T-helper 2 cell (primary cell): ENCODE measurements at places on chromosomes 11 and 22.
A peak's percentile ranks its signal among the peaks of the same experiment; 100 is the strongest.

DNA sequence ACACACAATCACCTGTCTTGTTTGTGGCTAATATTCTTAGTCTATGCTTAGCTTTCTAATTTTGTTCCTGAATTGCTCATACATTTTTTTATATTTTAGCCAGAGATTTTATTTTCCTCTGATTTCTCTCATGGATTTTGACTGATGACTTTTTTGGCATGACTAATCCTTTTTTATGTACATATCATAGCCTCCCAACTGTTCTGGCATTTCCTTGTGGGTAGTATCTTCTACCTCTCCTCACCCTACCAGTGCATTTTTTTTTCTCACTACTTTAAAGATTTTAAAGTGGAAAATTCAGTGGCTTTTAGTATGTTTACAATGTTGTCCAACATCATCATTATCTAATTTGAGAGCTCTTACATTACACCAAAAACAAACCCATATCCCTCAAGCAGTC lies 84.4 kb upstream of the TENM4 start:
- DNase-seq: no peak

- no peak for DNase-seq
Measured at GRCh38 chr11:82903843-82904586, 2.5 kb downstream of the DDIAS start.

DNA sequence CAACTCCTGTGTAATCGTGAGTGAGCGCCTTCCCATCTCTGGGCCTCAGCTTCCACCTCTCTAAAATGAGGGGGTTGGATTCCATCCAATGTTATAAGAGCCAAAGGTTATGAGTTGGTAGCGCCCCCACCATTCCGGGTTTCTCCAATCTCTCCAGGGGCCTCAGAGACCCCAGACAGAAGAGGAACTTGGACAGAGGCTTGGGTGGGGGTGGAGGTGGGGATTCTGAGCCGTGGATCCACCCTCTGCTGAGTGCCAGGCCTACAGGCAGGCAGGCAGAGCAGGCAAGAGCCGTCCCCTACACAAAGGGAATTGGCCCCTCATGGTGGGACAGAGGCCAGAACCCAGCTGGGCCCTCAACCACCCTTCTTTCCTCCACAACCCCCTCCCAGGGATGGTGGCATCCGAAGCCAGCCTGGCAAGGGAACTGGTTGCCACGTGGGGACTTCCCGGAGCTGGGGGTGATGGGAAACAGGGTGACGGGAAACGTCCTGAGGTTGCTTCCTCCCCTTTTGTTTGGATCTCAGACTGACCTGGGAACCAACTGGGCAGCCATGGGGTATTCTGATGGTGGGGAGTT lies 31.8 kb downstream of the TXN2 start:
- DNase-seq: no peak

- DNase-seq: peak; percentile 39
Measured at GRCh38 chr11:65182258-65183170, 786 bp downstream of the CAPN1 start.

- peak; percentile 73 for DNase-seq
Measured at GRCh38 chr22:36386900-36387708, 663 bp downstream of the MYH9 start.

DNA sequence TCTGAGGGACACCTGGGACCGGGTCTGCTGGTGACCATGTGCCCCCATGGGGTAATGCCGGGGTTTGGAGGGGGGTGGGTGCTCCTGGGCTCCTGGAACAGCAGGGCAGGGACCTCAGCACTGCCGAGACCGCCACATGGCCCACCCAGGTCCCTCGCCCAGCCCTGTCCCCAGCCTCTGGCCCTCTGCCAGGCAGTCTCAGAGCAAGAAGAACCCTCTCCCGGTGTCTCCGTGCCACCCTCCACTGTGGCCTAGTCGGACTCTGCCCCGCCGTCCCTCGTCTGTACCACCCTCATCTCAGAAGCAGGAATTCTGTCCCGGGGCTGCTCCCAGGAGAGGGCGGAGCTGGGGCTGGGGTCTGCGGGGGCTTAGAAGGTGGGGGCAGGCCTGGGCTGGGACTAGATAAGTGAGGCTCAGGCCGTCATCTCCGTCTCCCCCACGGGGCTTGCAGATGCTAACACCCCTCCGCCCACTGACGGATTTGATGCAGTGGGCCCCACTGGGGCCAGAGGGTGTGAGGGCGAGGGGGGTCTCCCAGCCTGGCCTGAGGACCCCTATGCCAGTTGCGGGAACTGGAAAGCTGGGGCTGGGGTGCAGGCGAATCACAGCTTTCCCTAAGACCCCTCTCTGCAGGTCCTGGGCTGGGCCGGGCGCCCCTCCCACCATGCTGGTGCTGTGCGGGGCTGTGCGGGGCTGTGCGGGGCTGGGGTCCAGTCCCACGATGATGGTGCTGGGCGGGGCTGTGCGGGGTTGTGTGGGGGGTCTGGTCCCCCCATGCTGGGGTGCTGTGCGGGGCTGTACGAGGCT lies 1.1 kb downstream of the MUC5AC start:
- no peak for DNase-seq
